ENCODE measurements at places on chromosomes 16 and 17.

GRCh38 chr16:63752347-63752746, 1369.5 kb downstream of the CDH11 start:
- no peak for DNase-seq

GRCh38 chr16:31451681-31452351, 7.5 kb upstream of the ARMC5 start:
- DNase-seq = no peak

DNA sequence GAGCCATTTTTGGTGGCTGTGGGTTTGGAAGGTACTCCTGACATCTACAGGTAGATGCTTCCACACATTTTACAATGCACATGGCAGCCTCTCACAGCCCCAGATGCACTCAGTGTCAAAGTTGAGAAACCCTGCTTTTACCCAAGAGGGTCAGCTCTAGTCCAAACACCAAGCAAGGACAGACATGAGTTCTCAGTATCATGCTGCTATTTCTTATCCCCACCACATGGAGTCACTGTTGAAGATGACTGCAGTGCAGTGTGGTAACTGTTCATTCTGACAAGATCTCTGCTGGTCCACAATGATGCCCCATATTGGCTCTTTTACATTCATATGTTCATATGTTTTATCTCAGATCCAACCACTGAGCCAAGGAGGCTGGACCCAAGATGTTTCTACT, 50.5 kb upstream of the SALL1 start:
- no peak for DNase-seq

- peak; percentile 39 for DNase-seq
Measured at GRCh38 chr17:78890498-78890897, 12.5 kb downstream of the CEP295NL start.

DNA sequence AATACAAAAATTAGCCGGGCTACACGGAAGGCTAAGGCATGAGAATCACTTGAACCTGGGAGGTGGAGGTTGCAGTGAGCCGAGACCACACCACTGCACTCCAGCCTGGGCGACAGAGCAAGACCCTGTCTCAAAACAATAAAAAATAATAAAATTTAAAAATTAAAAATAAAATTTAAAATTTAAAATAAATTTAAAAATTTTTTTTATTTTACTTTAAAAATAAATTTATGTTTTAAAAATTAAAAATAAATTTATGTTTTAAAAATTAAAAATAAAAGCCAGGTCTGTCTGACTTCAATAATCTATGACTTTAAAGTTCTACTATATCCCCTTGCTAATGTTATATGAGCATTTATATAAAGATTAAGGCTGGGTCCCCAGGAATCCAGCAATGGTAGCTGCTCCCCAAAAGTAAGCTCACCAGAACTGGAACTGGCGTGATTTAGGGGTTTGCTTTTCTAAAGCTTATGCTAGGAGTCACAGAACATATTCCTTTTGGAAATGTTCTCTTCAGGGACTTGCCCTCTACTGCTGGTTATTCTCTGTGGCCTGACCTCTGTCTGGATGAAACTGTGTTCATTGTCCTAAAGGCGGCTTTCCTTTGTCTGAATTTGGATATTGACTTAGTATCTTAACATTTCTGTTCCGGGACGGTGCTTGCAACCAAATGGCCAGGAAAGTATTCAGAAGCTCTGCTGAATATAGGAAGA, 140.2 kb upstream of the NOL11 start:
- no peak for DNase-seq

DNA sequence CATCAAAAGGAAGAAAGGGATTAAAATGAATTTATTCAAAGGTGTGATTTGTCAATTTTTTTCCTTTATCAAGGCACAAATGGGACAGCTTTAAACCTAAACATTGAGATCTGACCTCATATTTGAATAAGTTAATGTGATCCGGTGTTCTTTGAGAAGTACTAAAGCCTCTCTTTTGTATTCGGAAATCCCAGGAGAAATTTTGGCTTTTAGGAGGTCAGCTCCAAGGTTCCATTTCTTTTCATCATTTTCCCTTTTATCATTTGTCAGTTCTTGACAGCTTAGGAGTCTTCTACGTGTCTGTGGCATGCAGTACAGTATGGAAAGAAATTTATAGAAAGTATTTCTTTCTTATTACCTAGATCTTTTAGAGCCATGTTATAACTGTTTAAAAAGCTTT, 873.4 kb upstream of the CDH8 start:
- no peak for DNase-seq

GRCh38 chr17:75825149-75825552, 19.1 kb downstream of the UNC13D start:
- no peak for DNase-seq

- DNase-seq = no peak
Measured at GRCh38 chr16:85374571-85374872, 238.6 kb upstream of the GSE1 start.

DNA sequence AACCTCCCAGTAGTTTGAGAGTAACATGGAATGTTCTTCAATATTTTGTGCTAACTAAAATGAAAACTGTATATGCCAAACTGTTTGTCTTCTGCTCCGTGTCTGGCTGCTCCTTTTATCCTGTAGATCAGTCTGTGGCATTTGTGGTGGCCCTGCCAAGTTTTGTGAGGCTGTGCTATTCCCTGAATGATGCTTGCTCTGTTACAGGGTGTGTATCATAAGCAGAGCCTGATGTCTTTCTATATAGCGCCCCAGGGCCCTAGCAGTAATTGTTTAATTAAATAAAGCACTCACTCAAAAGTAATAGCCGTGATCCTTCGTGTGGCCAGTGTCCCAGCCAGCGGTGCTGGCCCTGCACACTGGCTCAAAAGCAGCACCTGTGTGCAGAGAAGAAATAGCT, 27.8 kb upstream of the NAT9 start:
- no peak for DNase-seq

DNA sequence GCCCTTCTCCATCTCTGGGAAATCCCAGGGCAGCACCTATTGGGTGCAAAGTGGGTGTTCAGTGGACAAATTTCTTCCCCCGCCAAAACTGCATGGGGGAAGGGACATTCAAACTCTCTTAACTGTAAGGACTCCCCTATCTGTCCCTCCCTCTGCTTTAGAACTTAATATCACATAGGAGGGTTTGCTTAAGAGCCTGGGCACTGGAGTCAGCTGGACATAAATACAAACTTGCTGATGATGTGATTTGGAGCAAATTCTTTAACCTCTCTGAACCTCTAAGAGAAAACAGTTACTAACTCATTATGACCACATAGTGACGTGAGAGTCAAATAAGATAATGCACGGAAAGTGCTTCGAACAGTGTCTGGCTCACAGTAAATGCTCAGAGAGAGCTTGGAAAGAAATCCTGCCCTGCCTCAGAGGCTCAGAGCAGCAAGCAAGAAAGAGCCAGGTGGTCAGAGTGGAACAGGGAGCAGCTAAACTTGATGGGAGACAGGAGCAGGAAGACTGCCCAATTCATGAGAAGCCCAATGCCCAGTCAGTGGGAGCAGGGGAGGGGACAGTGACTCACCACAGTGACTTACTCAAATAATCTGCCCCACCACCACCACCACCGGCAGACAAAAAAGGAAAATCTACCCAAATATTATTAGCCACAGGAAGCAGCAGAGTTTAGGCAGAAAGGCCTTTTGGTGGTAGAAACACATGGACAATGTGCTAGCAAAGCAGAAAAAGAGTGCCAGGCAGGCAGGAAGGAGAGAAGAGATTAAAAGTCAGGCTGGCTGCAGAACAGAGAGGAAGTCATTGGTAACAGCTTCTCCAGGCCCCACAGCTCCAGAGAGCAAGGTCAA, 23.9 kb upstream of the CCL1 start:
- DNase-seq = no peak

GRCh38 chr17:82246365-82247181, 17.7 kb downstream of the SLC16A3 start:
- no peak for DNase-seq

DNA sequence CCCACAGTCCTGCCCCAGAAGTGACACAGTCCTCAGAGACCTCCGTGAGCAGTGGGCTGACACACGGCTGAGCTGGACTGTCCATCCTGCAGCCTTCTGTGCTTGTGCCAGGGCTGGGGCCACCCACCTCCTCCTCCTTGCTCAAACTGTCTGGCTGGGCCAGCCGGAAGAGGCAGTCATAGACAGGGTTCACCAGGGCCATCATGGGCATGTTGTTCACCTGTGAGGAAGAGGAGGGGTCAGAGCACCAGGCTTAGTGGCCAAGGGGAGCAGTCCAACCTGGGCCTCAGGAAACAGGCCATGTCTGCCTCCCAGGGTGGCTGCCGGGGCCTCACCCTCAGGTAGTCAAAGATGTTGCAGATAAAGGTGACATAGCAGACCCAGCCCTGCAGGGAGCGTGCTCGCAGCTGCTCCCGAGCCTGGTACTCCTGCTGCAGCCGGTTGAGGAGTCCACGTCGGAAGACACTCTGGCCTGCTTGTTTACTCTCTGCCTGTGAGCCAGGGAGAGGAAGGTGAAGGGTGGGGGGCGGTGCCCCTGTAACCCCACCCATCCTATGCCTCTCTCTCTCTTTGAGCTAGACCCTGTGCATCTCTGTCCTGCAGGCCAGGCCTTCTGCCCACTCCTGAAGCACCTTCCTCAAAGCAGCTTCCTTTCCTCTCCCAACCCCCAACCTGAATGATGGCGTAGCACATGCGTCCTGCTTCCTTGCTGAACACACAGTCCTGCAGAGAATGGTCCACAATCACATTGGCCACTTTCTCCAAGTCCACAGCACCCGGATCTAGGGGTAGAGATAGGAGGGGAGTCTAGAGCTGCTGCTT, 3.4 kb downstream of the MIF4GD start:
- DNase-seq = no peak

DNA sequence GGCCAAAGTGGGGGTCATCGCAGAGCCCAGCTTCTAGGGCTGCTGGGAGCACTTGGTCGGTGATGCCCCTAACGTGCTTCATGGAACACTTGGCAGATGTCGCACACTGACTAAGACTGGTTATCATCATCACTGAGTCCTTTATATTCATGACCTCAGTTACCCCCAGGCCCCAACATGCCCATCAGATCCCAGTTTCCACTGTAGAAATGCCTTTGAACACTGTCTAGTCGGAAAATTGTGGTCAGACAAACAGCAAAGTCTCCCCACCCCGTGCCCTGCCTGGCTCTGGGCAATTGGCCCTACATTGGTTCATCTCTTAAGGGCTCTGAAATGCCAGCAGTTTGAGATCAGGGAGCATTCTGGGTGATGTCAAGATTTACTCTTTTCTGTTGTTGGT, 51.3 kb downstream of the NKD1 start:
- DNase-seq = no peak

DNA sequence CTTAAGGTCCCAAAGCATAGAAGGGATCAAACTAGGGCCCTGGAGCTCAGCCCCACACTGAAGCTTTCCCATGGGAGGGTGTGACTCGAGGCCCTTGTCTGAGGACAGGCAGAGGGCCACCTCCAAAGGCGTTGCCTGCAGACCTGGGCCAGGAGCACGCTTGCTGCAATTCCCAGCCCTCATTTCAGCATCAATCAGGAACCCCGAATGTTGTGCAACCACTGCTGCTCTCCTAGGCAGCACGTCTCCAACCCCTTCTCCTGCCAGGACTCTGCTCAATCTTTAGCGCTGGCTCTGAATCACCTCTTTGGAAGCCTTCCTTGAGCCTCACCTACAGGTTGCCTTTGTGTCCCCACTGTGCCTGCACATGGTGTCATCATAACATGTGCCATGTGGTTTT, 14.0 kb upstream of the ATP2C2 start:
- no peak for DNase-seq

GRCh38 chr16:63361032-63361624, 1324.9 kb upstream of the CDH8 start:
- no peak for DNase-seq

DNA sequence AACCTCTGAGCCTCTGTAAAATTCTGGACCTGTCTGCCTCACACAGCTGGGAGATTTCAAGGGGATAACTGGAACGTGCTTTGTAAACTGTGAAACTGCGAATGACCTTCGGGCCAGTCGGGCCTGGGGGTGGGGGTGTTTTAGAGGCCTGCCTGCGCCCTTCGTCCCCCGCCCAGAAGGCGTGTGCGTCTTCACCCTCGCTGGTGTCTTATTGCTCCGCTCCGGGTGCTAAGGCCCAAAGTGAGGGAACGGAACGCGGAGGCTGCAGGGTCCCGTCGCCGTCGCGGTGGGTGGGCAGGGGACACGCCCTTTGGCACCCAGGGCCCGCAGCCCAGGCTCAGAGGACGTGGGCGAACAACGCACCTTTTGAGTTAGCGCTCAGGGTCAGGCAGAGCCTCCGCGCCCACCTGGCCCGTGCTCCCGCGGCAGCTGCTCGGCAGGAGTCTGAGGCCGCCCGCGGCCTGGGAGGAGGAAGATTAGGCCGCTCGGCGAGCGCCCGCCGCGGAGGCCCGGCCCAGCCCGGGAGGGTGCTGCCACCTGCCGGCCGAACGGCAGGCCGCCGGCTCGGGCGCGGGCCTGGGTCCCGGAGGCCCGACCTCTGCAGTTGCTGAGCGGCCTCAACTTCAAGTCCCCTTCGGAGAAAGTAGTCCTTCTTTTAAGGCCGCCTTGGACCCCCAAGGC, 29.7 kb downstream of the DCAKD start:
- peak; percentile 49 for DNase-seq

- DNase-seq = no peak
Measured at GRCh38 chr16:57315416-57315815, 30.9 kb upstream of the PLLP start.

DNA sequence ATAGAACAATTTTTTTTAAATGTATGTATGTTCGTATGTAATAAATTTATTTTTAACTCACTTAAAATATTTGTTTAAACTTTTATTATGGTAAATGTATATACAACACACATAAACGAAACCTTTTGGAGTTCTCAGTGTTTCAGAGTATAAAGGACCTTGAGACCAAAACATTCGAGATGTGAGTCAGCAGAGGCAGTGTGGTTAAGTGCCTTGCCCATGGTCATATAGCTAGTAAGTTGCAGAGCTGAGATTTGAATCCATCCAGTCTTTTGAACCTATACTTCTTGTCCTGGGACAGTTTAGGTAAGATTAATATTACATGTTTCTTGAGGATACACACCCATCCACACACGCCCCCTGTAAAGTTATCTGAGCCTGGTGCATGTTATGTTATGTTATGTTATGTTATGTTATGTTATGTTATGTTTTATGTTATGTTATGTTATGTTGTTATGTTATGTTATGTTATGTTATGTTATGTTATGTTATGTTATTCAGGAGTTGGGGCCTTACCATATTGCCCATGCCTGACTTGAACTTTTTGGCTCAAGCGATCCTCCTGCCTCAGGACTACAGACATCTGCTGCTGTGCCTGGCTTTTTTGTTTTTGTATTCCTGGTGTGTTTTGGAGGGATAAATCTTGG, 41.8 kb downstream of the TNRC6A start:
- DNase-seq = no peak
